ENCODE measurements at places on chromosomes 2 and 18. TPM values are rescaled to one million over a fixed set of nuclear protein-coding genes. Genes with fewer than 3 reads are reported as not detected.

DNA sequence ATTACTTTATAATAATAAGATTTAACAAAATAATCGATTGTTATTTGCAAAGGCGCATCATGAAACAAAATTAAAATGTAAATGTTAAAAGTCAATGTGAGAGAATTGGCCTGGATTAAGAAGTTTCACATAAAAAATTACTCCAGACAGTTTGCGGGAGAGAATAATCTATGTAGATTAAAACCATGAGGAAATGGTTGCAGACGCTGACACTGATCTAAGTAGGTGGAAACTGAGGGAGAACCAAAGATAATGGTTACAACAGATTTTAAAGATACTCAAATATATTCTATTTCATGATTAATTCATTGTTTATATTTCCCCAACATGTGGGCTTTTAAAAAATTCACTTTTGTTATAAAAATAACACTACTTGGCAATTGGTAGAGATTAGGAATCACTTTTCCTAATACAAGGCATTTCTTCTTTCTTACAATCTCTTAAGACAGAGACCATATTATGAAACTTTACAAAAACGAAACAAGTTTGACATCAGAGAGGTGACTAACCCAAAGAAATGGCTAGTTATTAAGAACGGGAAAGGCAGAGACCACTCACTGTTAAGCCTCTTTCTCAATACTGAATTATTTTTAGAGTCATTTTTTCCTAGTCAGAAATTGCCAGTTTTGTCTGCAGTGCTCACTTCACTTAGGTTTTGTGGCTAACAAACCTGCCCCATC is 1.6 kb downstream of the KANSL1L start:
- DNase-seq, result no peak

DNA sequence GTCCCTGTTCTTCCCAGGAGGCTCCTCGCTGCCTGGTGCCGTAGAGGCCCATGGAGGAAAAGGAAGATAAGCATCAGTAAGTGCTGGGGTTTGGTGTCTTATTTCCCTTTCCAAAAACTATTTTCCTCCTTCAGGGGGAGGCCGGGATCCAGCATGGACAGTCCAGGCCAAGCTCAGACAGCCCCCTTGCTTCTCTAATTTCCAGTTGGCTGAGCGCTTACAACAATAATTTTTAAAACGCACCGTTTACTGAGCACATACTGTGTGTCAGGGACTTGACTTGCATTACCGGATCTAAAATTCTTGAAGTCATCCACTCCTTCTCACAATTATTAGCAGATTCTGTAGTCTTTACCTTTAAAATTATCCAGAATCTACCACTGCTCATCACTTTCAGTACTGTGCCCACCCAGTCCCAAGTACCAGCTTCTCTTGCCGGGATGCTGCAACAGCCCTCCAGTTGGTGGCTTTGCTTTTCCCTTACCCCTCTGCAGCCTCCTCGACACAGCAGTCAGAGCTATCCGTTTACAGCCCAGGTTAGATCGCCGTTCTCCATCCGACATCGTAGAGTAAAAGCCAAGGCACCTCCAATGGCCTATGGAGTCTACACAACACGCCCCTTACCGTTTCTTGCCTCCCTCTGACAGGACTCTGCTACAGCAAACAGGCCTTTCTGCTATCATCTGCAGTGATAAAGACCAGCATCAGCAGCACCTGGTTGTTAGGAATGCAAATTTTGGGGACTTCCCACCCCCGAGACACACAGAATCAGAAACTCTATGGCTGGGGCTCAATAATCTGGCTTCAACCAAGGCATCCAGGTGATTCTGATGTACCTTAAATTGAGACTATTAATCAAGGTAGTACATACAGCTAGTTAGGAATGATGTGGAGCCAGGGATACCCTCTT is 75.2 kb upstream of the TSPYL6 start:
- DNase-seq, result no peak

DNA sequence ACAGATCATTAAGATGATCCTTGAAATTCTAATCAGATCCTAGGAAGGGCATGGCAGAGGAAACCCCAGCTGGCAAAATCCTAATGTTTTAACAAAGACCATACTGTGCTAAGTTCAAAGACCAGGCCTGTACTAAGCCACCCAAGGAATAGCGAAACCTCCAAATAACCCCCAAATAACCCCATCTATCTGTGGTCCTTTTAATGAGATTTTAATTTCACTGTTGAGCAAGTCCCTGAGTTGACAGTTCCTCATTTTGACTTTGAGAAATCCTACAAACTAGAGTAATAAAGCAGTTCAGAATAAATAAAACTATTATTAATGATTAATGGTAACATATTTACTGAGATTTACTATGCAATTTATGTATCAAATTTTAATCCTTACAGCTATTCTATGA is 259.8 kb downstream of the STK39 start:
- DNase-seq, result no peak

The DSG4 gene
- total RNA-seq, result not detected

The G6PC2 gene
- not detected for total RNA-seq
